ENCODE measurements at places on chromosomes 5 and 9.

GRCh38 chr9:10007356-10007755 is 605.4 kb downstream of the PTPRD start:
- DNase-seq = no peak

- DNase-seq = no peak
These were observed 73.2 kb upstream of the UNC5A start for GRCh38 chr5:176736931-176737745.

DNA sequence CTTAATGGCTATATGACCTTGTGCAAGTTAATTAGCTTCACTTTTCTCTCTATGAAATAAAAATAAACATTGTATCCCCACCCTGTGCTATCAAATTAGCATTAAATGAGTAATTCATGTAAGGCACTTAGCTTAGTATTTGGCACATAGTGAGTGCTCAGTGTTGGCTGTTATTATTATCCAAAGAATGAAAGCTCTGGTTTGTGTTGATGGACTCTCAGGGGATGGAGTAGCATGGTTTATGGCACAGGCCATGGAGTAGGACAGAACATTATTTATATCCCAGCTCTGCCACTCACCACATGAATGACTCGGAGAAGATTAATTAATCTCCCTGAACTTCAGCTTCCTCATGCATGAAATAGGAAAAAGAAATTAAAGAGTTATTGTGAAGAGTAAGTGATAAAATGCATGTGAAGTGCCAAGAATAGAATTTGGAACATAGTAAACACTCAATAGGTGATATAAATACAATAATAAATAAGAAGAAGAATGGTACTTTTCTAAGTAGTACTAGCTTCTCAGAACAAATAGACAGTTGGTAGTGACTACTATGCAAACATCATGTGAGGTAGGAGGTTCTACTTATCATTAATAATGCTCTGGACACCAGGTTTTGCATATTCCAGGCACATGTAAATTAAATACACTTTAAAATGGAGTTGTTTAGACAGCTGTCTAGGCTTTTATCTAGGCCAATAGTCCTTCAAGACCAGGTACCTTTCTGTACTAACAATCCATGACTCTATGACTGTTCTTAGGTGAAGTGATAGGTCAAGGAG is 146.4 kb downstream of the GRIA1 start:
- DNase-seq = no peak

GRCh38 chr9:127209948-127210640 is 54.5 kb upstream of the GARNL3 start:
- DNase-seq = no peak

DNA sequence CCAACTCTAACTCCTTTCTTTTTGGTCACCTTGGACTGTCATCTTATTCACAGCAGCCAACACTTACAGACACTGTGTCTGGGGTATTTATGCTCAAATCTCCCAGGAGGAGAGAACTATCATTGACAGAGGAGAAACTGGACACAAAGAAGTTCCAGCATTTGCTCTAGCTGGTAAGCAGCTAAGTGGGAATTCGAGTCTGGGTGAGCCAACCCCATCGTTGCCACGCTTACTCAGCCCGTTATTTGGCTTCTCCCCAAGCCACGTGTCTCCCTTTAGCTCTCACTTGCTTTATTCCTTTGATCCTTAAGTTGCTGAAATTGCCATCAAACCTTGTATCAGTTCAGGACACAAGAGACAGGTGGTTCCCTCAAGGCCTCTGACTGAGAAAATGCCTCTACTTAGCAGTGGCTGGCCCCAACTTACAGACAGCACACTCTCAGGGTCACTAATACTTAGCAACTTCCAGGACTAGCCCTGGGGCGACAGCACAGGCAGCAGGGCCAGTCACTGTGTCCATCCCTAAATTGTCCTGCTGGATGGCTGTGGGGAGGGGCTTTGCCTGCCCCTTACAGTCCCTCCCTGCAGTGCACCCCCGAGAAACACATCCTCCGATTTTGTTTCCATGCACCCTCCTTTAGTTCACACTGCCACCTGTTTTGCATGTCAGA is 1.4 kb downstream of the SLC36A2 start:
- DNase-seq = no peak

Measured in NB4 (cell line).